Activated CD8-positive, alpha-beta memory T cell treated with anti-CD3 and anti-CD28 coated beads for 1 hour (primary cell): ENCODE measurements at places on chromosomes 2 and 18.

DNA sequence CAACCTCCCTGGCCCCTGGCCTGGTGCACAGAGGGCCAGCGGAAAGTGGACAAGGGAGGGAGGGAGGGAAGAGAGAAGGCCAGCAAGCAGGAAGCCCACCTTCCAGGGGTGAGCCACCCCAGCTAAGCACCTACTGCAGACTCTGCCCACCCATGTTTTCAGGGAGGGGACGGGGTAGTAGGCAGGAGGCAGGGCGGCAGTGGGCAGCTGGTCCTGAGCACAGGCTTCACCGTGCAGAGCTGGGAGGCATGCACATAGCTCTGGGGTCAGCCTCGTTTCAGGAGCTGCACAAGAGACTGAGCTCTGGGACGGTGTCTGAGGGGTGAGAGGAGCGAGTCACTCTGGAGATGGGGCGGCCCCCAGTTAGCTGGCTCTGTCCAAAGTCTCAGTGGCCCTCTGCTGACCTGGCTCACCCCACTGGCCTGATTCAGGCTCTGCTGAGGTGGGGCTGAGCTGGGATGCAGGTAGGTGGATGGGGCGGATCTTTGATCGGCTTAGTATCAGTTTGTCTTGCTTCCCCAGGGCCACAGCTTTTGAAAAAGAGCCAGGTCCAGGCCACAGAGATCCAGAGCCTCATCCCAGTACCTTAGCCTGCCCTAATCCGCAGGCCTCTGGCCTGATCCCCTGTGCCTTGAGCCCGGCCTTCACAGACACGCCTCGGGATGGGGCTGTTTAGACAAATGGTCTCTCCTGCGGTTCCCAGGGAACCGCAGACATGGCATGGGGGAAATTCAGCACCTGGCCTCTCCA is 3.7 kb downstream of the NMUR1 start:
- no peak for DNase-seq

- no peak for DNase-seq
These were observed 272.2 kb downstream of the PRKCE start for GRCh38 chr2:45923701-45924100.

GRCh38 chr2:55958756-55959155 is 35.2 kb upstream of the EFEMP1 start:
- DNase-seq: no peak

- DNase-seq: no peak
These were observed 59.3 kb downstream of the EMILIN2 start for GRCh38 chr18:2905854-2906703.

DNA sequence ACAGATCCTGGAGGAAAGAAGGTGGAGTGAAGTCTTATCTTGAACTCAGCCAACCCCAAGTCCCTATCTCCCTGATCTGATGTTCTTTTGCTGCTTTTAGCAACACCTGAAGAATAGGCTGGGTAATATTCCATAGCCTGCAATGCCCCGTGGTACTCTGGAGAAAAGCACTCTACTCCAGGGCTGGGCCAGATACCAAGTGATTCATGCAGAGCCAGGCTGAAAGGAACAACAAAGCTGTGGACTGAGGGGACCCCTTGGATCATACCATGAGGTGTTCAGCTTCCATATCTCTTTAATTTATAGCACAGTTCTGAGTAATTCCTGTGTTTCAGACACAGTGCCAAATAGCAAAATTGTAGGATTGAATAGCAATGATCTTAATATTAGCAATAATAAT is 130.6 kb downstream of the NXPH2 start:
- DNase-seq: no peak

DNA sequence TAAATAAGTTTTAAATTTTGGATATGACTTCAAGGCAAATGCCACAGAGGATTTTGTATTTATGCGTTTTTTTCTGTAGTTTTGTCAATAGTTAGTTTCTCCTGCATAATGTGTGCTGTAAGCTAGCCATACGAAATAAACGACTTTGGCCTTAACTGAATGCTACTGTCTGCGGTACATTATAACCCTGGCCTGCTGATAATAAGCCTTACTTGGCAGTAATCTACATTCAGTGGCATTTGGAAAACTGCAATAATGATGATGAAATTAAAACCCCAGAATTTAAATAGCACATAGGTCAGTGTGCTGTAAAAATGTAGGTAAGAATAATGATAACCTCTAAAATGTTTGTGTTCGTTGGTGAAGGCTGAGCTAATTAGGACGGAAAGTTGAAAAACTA is 88.8 kb downstream of the LRP1B start:
- no peak for DNase-seq

- DNase-seq: no peak
These were observed 6.4 kb upstream of the IL1RL1 start for GRCh38 chr2:102304711-102305611.

- no peak for DNase-seq
These were observed 1260.9 kb upstream of the NRXN1 start for GRCh38 chr2:52292801-52293200.
